ENCODE measurements at places on chromosomes 16 and 17.

DNA sequence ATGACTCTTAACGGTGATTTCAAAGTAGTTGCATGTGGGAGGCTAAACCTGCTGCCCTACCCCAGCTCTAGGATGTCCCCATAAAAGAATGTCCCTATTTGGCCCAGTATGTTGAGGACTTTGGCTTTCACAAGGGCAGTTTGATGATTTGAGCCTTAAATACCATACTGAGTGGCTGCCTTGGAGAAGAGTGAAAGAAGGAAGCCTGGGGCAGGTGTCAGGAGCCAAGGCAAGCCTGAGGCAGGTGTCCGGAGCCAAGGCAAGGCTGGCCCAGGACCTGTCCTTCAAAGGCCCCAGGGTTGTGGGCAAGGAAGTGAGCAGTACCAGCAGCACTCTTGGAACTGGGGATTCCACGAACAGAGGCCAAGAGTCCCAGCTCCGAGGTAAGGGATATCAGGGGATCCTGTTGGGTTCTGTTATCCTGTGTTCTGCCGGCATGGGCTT lies 18.6 kb downstream of the ST6GALNAC2 start:
- DNase-seq = no peak

- DNase-seq = no peak
Measured at GRCh38 chr16:2816751-2817339, at the start of gene PRSS21. PRSS21 (plus strand) TSS chr16:2817237; CDS start chr16:2817269, 32 bp downstream.

DNA sequence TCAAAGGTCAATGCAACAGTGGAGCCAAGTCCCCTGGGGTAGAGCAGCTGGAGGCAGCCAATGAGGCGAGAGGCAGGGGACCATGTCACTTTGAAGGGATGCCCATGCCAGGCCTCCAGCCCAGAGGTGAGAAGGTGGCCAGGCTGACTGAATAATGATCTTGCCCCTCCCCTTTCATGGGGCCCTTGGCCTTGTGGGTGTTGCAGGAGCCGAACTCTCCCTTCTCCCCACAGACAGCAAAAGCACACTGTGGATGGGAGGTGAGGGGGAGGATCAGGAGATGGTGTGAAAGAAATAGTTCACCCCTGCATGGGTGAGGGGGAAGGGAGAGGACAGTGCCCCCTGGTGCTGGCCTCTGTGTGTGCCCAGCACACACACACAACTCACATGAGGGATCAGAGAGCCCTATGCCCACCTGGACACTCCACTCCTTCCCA lies 15.8 kb upstream of the TBX21 start:
- no peak for DNase-seq

GRCh38 chr17:78364436-78365281 lies 4.8 kb upstream of the SOCS3 start:
- no peak for DNase-seq

- DNase-seq = no peak
Measured at GRCh38 chr16:35208001-35208935, 1748.9 kb downstream of the TP53TG3F start.

GRCh38 chr16:89038221-89038721 lies 55.4 kb upstream of the ACSF3 start:
- DNase-seq = no peak

GRCh38 chr17:80786470-80786869 lies 205.2 kb upstream of the CHMP6 start:
- DNase-seq = peak; percentile 56

DNA sequence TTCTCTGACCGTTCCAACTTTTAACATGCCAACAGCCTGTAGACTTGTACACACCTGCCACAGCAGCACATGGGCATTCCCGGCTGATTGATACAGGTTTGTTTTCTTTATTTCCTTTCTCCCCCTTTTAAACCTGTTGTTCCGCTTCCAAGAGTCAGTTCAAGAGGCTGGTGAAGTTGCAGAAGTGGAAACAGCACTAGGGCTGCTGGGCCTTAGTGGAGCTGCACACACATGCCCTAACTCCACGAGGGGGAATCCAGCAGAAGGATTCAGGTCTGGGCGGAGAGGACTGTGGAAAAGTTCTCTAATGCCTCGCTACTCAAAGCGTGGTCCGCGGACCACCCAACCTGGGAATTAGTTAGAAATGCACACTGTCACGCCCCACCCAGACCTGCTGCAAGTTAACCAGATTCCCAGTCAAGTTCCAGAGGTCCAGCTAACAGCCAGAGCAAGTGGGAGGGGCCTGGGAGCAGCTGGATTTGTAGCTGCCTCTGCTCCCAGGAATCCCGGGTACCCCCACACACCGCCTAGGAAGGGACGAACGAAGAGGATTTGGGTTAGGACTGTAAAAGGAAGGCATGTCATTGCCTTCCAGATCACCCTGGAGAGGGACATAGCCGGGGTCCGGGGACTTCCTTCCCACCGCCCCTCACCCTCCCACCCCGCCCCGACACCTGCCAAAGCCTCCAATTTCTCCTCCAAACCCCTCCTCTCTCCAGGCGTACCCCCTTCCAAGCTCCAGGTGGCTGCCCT lies 542 bp downstream of the SLC39A11 start:
- peak; percentile 50 for DNase-seq

- no peak for DNase-seq
Measured at GRCh38 chr16:68469796-68470460, 21.6 kb upstream of the SMPD3 start.

DNA sequence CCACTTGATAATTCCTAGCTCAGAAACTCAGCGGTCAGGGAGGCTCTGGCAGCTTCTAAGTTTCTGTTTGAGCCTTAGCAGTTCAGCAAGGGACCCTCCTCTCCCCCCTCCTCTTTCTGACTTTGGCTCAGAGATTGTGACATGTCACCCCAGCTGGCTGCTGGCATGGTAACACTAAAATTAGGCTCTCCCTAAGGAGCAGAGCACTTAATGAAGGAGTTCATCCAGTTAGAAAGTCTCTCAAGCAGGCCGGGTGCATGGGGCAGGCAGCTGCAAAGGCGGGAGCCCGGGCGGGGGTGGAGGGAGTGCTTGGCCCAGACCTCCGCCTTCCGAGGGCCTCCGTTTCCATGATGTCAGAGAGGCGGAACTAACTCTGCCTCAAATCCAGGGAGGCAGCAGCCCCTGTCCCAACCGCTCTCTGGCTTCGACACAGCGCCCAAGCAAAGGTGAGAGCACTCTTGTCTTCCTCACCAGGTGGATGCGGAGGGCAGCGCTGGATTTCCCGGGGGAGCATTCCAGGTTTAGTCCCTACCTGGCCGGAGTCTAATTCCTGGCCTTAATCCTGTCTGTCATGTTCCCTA lies 128.0 kb upstream of the PLCG2 start:
- no peak for DNase-seq

DNA sequence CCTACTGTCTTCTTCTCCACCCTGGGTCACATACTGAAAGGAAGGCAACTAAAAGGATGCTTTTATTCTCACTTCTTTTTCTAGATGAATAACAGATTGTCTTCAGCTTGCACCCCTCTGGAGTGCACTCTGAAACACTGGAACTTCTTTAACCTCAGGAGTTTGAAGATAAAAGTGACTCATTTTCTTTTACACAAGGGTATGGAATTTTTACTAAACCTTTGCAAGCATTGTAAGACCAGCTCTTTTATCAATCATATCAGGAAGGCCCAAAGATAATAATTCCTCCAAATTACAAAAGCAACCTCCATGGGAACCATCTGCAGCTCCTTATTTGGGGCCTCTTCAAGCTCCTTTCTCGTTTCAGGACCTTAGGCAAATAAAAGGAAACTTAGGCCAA lies 193.5 kb upstream of the KIF2B start:
- no peak for DNase-seq

DNA sequence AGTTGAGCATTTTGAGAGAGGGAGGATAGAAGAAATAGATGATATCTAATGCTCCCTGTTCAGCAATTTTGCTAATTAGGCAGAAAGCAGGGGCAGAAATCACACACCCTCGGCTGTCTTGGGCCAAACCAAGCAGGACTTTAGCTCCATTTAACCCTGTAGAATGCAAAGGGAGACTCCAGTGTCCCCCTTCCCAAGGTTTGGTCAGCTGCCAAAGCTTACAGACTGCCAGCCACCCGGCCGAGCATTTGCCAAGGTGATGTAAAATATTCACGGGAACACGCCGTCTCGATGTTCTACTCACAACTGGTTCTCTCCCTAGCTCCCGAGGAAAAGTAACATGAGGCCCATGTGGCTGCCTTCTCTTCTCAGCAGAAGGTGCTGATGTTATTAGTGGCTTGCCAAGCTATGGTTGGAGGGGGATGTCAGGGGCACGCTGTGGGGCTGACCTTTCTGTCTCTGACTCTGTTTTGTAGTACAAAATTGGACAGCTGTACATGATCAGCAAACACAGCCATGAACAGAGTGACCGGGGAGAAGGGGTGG lies 155.3 kb downstream of the PITPNC1 start:
- no peak for DNase-seq
